Calu3 (cell line): ENCODE measurements at places on chromosomes 2 and 18. TPM values are rescaled to one million over a fixed set of nuclear protein-coding genes. Genes with fewer than 3 reads are reported as not detected.

Gene VIT
- not detected in 2 replicates for total RNA-seq

Gene B4GALT6
- 11.1 and 22.0 TPM in 2 replicates for total RNA-seq

Gene DUSP2
- 4.1 and 5.9 TPM in 2 replicates for total RNA-seq

Gene PPP4R3B
- total RNA-seq, result 49.2 and 59.1 TPM in 2 replicates

Gene FBXO15
- 1.5 and 1.7 TPM in 2 replicates for total RNA-seq

Gene DNAJC5G
- total RNA-seq, result not detected in 2 replicates

Gene WNT10A
- 2.4 and 3.4 TPM in 2 replicates for total RNA-seq
